LHCN-M2 (cell line): ENCODE measurements at places on chromosomes 5 and 9. TPM values are rescaled to one million over a fixed set of nuclear protein-coding genes. Genes with fewer than 3 reads are reported as not detected.

The ADRA1B gene
- 0.71 and 1.1 TPM in 2 replicates for total RNA-seq

The PTPDC1 gene
- 11.5 and 13.6 TPM in 2 replicates for total RNA-seq

The RASEF gene
- not detected in 2 replicates for total RNA-seq

The MPDZ gene
- 11.7 and 16.9 TPM in 2 replicates for total RNA-seq

The AK8 gene
- 0.13 TPM in 1 of 2 replicates, not detected in the other for total RNA-seq

The MSX2 gene
- 4.0 and 4.9 TPM in 2 replicates for total RNA-seq

The GCNT1 gene
- total RNA-seq = 15.4 and 18.7 TPM in 2 replicates

The TMEM174 gene
- not detected in 2 replicates for total RNA-seq
